Activated CD4-positive, alpha-beta T cell treated with anti-CD3 and anti-CD28 coated beads, Interleukin-2, Interleukin-6, amounts not matched to agents 100 ng/mL and 50 ng/mL, durations not matched to agents 16 hours and 8 hours (primary cell): ENCODE measurements at places on chromosomes 3 and 15.

GRCh38 chr3:114627770-114628169 lies 333.9 kb downstream of the TIGIT start:
- DNase-seq = no peak

GRCh38 chr3:53858096-53858741 lies 11.9 kb downstream of the IL17RB start:
- DNase-seq = no peak

- no peak for DNase-seq
Observed at GRCh38 chr3:3951071-3951470, 151.8 kb downstream of the LRRN1 start.

DNA sequence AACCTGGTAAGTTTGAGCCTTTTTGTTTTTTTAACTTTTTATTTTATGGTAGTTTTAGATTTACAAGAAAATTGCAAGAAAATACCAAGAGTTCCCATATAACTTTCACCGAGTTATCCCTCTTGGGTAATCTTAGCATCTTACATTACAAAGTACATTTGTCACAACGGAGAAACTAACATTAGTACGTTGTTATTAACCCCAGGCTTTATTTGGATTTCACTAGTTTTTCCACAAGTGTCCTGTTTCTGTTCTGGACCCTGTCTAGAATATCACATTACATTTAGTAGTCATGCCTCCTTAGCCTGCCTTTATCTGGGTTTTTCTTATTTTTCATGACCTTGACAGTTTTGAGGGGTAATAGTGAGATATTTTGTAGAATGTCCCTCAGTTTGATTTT lies 53.5 kb upstream of the KPNA4 start:
- no peak for DNase-seq

- peak; percentile 83 for DNase-seq
Observed at GRCh38 chr15:52227456-52227855, 36.3 kb upstream of the GNB5 start.

DNA sequence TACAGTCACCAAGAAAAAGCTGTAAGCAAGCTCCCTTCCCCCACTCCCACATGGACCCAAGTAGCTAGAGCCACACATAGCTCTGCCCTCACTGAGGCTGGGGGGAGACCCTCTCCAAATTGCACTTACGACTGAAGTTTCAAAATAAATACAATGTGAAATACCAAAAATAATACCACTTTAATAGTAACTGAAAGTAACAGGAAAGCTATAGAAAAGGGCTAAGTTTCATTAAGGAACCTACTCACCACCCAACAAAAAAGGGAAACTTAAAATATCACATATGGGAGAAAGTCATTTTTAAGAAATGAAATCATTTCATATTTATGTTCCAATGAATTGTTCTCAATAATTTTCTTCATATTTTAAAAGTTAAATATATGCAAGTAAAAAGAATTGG lies 130.4 kb upstream of the UBE2E2 start:
- DNase-seq = no peak

DNA sequence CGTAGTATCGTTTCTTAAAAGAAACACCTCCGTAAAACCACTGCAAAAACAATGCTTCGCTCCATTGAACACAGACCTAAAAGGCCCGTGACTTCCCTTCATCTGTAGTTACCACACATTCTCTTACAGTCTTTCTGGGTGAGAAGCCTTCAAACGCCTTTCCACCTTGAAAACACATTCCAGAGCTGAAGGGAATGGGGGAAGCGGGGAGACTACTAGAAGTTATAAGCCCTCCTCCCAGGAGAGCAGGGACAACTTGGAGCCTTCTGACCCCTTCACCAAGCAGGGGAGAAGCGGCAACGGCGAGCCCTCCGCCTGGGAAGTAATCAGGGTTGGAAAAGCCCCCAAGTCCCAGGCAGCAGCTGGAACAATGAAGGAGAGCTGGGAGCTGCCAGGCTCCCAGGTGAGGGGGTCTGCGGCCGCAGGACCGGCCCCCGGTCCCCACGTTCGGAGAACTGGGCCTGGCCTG lies 461 bp downstream of the SECISBP2L start:
- peak; percentile 9 for DNase-seq

DNA sequence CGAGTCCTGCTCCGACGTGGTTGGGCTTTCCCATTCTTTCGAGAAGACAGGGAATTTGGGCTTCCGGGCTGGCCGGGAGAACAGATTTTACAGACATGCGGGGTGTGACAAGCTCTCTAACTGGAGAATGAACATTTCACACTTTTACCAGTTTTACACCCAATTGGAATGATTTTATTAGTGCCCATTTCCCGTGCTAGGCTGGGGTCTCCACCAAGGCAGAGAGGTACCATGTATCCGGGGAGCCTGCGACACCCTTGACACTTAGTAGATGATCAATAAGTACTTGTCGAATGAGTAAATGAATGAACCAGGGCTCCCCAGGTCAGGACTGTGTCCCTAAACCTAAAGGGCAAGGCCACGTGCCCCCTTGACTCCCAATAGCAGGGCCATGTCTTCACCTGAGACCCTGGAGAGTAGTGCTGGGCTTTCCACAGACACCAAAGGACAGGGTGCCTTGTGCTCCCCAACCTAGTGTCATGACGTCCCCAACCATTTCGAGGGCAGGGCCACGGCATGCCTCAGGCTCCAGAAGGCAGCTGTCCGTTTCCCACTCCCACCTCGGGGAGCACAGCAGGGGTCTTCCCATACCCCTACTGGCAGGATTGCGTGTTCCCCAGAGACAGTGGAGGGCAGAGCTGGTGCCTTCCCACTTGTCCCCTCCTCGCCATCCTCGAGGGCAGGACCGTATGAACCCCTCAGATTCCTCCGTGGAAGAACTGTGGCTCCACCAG lies 679 bp upstream of the MYD88 start:
- peak; percentile 29 for DNase-seq

- peak; percentile 9 for DNase-seq
Observed at GRCh38 chr3:109336291-109336861, 970 bp downstream of the DPPA4 start.
